ENCODE measurements at places on chromosomes 3 and 15.

DNA sequence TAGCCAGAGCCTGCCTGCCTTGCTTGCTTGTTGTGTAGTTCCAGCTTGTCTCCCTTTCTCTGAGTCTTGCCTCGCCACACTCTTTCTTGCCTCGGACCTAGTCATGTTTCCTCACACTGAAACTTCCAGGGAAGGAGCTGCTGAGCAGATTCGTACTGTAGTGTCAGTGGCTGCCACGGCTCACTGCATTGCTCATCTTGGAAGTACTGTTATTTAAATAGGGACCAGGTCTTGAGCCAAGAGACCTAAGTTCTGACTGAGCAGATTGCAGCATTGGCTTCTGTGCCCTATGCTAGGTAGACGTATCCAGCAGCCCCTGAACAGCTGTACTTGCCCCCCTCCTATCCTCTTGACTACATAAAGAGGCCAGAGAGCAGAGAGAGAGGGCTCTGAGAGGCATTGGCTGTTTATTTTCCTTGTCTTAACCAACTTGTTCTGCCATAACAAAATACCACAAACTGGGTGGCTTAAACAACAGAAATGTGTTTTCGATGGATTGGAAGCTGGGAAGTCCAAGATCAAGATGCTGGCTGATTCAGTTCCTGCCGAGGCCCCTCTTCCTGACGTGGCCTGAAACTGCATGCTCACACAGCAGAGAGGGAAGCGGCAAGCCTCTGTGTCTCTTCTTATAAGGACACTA is 5.8 kb upstream of the RARRES1 start:
- no peak for DNase-seq

DNA sequence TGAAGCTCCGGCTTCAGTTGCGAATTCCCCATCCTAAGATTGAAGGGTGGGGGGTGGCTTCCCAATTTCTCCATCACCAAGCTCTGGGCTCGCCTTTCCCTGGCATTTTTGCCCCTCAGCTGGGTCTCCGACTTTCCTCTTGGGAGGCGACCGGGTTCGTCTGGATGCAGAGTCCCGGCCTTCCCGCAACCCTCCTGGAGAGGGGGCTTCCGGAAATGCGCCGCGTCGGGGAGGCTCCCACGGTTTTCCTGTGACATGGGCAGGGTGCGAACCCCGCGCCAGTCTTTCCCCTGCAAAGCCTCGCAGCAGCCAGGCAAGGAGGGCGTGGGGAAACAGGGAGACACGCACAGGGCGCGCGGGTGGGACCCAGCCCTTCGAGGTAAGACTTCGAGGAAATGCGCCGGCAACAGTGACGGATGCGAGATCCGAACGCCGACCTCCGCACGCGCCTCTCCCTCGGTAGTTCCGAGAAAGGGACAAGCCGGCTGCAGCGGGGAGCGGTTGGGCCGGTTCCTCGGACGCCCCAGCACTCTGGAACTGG is 466 bp upstream of the HCN4 start:
- no peak for DNase-seq

- DNase-seq: no peak
Measured at GRCh38 chr15:80615783-80616391, 79.2 kb upstream of the ABHD17C start.

- DNase-seq: no peak
Measured at GRCh38 chr3:183645254-183645653, 9.8 kb downstream of the KLHL24 start.

- no peak for DNase-seq
Measured at GRCh38 chr3:12138044-12138443, 20.7 kb downstream of the TIMP4 start.

- DNase-seq: no peak
Measured at GRCh38 chr3:188950832-188951489, 220.8 kb upstream of the TPRG1 start.

DNA sequence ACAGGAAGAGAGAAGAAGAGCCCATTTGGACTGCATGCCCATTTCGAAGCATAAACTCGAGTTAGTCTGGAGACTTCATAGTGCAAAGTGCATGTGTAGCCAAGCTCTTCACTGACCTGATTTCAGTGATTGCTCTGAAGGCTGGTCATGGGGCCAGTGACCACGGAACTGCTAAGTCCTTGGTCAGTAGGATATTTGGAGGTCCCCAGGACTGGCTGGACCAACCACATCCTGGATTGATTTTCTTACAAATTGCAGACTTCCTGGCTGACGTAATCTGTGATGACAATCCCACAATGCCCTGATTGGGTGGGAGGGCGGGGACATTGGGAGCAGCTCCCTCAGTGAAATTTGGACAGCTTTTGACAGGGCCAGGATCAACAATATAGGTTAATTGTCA is 233.4 kb downstream of the CACNA2D3 start:
- DNase-seq: no peak

DNA sequence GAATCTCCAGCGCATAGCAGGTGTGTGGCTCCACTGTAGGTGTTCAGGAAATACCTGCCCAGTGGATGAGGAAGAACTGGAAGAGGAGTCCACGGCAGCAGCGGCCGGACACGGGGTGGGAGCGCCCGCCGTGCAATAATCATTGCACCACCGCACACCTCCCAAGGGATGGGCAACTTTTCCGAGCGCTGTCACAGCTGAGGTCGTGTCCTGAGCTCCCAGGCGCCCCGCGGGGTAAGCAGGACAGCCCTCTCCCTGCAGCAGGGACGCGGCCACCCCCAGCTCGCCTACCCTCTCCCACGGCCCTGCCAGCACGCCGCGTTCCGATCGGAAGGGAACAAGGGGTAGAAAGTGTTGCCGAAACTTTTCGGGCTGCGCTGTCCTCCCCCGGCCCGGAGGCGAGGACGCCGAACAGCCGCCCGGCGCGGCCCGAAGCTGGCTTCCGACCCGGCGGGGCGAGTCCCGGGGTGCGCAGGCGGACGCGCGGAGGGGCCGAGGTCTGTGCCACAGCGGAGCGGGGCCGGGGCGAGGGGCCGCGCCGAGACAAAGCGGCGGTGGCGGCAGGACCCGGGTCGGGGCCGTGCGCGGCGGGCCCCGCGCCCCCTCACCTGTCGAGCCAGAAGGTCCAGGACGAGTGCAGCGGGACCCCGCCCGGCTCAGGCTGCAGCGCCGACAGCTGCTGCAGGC is 475 bp downstream of the EIF4E3 start:
- DNase-seq: no peak

GRCh38 chr3:189109145-189109544 is 62.6 kb upstream of the TPRG1 start:
- DNase-seq: no peak

All from activated CD4-positive, CD25-positive, alpha-beta regulatory T cell (primary cell).